NCI-H524 (cell line): ENCODE measurements at places on chromosomes 16 and 17.

DNA sequence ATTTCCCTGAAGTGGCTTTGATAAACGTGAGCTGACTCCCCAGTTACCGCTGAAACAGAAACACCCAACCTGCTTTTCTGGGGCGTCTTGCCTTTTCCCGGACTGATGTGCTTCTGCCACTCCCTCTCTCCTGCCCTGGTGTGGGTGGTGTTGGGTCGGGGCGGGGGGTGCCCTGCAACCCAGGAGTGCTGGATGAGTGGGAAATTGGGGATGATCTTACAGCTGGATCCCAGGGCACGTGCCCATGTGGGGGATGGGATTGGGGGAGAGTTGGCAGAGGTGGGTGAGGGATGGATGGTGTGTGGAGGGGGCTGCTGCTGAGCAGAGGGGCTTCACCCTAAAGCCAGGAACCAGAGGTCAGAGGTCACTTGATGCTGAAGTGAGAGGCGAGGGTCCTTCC, 28.5 kb downstream of the PGS1 start:
- DNase-seq, result no peak

DNA sequence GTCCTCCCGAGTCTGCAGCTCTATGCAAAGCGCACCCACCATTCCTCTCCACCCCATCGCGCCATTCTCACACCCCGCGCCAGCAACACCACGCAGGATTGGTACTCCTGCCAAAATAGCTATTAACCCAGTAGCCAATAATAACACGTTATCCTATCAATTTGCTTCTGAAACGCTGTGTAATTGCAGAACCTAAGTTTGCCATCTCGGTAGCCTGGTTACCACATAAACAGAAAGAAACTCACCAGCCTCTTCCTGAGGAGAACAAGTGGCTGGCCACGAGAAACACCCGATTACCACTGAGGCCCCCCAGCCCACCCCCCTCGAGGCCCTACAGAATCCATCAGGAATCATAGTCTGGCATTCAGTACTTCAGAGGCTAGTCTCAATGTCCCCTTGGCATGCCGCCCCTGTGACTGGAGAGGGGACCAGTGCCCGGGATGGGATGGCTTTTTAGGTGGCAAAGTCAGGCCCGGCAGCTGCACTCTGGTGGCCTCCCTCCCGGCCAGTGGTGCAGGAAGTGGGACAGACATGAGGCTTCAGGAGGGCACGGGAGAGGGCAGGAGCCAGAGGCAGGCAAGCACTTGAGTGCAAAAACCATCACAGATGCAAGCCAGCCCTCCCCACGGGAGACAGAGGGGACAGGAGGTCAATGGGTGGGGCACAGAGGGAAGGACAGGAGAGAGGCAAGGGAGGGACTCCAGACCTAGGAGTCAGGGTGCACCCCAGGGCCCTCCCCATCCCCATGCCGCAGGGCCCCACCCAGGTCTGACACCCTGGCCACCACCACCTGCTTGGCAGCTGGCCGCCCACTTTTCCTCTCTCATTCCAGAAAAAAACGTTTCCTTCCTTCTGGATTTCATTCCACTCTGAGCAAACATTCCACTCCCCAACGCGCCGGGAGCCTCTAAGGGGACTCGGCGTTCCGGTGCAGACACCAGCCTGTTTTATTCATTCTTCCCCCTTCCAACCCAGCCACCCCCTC, 192.5 kb downstream of the ZNF423 start:
- no peak for DNase-seq

DNA sequence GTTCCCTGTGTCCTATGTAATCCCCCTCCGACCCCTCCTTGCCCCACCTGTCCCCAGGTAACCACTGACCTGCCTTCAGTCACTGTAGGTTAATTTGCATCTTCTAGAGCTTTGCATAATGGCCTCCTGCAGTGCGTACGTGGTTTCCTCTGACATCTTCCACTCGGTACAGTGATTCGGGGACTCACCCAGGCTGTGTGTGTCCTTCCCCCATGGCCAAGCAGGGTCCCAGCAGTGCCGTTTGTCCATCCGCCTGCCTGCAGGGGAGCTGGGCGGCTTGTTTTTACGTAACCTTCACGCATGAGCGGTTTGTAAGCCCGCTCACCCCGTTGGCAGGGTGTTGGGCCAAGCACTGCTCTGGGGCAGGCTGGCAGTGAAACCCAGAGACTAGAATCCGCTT, 7.9 kb downstream of the MAPK8IP3 start:
- no peak for DNase-seq

GRCh38 chr17:78342449-78343186, 17.3 kb downstream of the SOCS3 start:
- no peak for DNase-seq

GRCh38 chr17:72205357-72205756, 84.5 kb downstream of the SOX9 start:
- peak; percentile 25 for DNase-seq

DNA sequence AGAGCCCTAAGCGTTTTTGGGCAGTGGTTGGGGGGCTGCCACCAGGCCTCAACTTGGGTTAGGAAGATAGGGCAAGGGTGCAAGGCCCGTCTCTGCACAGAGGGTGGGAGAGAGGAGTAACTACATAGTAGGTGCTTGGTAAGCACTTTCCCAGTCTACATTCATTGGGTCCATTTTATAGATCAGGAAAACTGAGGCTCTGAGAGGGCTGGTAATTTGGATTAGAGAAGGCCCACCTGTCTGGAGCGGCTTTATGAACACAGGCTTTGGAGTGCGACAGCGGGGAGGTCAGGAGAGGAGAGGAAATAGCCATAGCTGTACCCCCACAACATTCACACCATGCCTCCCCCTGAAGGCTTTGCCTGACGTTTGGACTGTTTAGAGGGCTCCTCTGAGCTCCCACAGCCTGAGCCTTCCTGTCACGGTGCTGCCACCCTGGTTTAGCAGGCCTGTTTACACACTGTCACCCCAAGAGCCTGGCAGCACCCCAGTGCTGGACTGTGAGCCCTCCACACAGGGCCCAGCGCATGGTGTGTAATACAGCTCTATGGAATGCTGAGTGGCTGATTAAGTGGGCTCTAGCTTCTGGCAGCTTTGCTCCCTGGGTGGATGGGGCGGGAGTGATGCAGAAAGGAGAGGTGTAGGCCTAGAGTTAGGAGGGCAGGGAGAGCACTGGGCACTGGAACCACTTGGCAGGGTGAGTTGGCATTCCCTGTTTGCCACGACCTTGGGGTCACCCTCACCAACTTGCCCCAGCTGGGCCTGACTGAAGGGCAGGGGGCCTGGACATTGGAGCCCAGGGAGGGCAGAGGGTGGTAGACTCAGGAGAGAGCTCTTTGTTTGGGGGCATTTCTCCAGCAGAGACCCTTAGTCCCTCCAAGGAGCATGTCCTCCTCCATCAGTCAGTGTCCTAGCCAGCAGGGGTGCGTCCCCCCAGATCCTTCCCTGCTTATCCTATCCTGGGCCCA, 73.7 kb downstream of the RAI1 start:
- DNase-seq, result peak; percentile 56

- DNase-seq, result no peak
Measured at GRCh38 chr17:77311371-77311981, 170.7 kb downstream of the SEC14L1 start.

DNA sequence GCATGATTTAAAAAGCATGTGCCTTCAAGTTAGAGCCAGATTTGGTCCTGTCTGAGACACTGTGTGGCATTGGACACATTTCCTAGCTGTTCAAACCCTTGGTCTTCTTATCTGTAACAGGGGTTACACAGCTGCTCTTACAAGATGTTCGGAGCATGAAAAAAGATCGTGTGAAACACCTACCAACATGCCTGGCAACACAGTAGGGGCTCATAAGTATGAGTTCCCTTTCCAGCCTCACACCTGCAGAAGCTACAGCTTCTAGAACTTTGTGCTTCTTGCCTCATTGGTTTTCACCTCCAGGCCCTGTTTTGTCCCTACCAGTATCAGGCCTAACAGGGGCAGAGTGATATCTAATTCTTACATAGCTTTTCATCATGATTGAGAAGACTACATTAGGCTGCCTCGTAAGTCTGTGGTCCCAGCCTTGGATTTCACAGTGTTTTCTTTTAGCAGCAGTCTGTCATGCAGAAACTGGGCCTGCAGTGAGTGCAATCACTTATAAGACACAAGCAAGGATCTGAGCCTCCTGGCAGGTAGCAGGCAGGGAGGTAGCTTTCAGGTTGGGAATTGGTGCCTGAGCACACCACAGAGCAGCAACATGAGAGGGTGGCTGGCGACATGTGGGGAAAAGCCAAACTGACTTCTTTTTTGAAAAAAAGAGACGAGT, 78.8 kb downstream of the CCDC182 start:
- DNase-seq, result no peak

- no peak for DNase-seq
Measured at GRCh38 chr16:81553814-81554675, 109.4 kb downstream of the CMIP start.

DNA sequence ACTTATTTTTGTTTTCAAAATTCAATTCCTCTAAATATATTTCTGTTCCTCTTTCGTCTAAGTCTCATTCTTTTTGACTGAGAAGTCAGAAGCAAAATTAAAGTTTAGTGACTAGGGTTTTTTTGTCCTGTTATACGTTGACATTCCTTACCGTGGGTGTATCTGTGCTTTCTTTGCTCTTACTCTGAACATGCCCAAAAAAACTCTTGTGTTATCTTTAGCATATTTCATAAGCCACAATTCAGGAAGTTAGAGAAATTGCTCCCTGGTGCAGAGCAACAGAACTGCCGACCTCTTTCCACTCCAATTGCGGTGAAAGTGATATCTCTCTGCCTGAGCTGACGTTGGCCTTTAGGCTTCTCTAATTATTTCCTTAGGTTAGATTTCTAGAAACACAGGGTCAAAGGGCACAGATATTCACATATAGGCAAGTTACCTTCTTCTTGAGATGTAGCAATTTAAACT, 65.7 kb downstream of the CENPV start:
- DNase-seq, result no peak

GRCh38 chr17:56203430-56203829, 50.2 kb downstream of the ANKFN1 start:
- no peak for DNase-seq

DNA sequence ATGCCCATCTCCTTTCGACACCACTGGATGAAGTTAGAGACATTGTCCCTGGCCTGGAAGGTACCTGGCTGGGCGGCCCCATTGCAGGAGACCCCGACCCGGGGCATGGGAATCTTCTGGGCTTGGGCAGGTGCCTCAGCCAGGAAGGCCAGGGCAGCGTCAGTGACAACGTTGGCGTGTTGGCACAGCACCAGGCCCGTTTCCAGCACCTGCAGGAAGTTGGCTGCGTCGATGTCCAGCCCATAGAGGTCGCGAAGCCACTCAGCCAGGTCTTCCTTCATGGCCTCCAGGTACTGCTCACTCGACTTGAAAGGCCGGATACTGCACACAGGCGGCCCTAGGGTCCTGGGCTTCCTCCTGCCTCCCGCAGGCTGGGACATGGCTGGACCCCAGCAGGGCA, 568 bp downstream of the GAS2L2 start:
- no peak for DNase-seq

DNA sequence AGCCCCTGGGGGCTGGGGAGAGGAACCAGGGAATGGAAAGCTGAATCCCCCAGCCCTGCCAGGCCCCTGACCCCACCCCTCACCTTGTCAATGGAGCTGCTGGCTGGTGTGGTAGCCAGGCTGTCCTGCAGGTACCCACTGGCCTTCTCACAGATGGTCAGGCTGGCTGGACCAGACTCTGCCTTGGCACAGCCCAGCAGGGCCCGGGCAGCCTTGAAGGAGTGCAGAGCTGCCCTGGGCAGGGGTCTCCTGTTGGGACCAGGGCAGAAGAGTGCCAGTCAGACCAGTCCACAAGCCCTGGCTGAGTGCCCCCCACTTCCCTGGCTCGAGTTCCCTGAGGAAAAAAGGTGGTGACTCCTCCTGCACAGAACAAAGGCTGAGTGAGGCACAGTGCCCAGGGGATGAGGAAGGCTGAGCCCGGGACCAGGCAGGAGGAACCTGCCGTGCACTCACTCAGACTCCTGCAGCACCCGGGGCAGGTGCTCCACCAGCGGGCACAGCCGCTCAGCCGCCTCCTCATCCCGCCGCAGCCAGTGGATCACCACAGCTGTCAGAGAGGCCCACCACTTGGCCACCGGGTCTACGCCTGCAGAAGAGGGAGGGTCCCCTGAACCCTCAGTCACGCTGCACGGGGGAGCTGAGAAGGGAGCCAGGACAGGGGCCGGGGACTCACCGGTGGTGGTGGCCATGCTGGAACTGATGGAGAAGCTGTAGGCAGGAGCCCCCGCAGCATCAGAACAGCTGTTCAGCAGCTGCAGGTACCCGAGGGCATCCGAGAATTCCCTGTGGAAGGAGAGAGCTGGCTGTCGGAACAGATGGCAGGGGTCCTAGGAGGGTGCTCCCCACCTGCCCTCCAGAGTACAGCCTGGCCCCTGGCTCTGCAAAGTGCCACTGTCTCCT, 22.4 kb downstream of the SREBF1 start:
- DNase-seq, result peak; percentile 92

GRCh38 chr17:54906683-54907082, 6.0 kb downstream of the TOM1L1 start:
- DNase-seq, result no peak

GRCh38 chr16:71767060-71767900, 41.4 kb downstream of the AP1G1 start:
- no peak for DNase-seq

- DNase-seq, result no peak
Measured at GRCh38 chr16:1920727-1921171, 2.5 kb upstream of the HS3ST6 start.

DNA sequence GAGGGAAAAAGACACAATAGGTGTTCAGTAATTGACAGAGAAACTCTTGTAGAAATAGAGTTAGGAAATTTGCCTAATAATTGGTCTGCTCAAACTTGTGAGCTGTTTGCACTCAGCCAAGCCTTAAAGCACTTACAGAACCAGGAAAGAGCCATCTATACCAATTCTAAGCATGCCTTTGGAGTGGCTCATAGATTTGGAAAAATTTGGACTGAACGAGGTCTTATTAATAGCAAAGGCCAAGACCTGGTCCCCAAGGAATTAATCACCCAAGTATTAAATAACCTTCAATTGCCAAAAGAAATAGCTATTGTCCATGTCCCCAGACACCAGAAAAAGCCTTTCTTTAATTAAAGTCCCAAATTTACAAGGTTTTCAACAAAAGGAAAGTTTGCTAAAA, 90.3 kb downstream of the EMP2 start:
- DNase-seq, result no peak

GRCh38 chr16:48381201-48381600, 4.0 kb downstream of the SIAH1 start:
- no peak for DNase-seq

- DNase-seq, result no peak
Measured at GRCh38 chr17:58308985-58309917, 19.3 kb downstream of the TSPOAP1 start.

GRCh38 chr16:79758615-79759346, 158.2 kb upstream of the MAF start:
- no peak for DNase-seq

GRCh38 chr17:36089888-36090836, at the start of gene CCL3:
Gene CCL3 (minus strand): TSS chr17:36090143. CDS start chr17:36090058, 85 bp downstream.
- no peak for DNase-seq
